Liver (tissue), 10 donors: ENCODE measurements at places on chromosomes 11 and 22. TPM values are rescaled to one million over a fixed set of nuclear protein-coding genes. Genes with fewer than 3 reads are reported as not detected.

GRCh38 chr11:119262668-119263351 is 54.1 kb downstream of the MCAM start:
- DNase-seq, result no peak

DNA sequence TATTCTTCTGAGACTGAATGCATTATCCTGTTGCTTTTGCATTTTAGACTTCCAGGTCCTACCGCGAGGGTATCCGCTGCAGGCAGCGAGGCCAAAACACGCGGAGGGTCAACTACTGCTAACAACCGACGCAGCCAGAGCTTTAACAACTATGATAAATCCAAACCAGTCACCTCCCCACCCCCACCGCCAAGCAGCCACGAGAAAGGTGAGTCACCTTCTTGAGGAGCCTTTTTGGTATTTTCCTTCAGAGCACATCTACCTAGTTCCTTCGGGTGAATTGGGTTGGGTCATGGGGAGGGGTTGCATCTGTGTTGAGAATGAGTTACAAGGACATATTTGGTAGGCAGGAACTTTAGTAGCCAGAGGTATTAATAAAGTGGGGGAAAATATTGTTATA is 179.8 kb downstream of the NAV2 start:
- no peak for DNase-seq

DNA sequence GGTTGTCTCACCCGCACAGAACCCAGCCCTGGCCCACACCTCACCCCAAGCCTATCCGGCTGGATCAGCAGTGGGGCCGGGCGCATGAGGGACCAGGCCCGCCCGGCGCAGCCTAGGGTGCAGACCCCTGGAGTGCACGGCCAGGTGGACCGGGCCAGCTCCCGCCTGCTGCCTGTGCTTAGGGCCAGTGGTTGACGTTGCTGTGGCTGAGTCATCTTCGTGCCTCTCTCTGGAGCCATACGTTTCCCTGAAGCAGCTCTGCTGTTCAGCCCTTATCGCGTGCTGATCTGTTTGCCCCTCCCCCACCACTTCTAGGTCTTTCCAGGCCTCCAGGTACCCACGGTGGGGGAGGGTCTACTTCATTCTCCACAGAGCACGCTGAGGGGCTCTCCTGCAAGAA is 39.5 kb downstream of the CDKN1C start:
- DNase-seq, result no peak

The OR8A1 gene
- total RNA-seq, result not detected

The CCDC87 gene
- 0.14 TPM for total RNA-seq

GRCh38 chr11:46015941-46016340 is 93.5 kb downstream of the LARGE2 start:
- no peak for DNase-seq

DNA sequence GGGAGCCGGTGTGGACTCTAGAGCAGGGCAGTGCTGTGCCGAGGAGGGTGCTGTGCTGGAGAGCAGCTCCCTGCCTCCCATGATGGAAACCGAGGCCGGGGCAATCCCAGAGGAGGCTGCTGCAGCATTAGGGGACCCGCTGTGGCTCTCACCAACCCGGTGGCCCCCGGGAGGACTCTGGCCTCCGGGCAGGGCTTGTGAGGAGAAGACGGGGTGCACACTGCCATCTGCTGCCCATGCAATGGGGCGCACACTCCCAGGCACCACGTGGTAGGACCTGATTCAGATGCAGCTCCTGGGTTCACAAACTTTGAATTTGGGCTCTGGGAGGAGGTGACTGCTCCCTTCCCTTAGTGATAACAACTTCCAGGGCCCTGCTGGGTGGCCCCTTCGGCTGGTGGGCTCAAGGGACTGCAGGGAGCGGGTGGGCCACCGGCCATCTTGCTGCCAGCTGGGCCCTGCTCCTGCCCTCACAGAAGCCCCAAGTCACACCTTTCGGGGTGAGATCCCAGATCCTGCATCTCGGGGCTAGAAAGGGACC is 93.8 kb upstream of the FGF3 start:
- no peak for DNase-seq

The BATF2 gene
- total RNA-seq, result 1.2 TPM

GRCh38 chr11:99585606-99586005 is 564.9 kb downstream of the CNTN5 start:
- DNase-seq, result no peak

The NPAS4 gene
- total RNA-seq, result not detected

DNA sequence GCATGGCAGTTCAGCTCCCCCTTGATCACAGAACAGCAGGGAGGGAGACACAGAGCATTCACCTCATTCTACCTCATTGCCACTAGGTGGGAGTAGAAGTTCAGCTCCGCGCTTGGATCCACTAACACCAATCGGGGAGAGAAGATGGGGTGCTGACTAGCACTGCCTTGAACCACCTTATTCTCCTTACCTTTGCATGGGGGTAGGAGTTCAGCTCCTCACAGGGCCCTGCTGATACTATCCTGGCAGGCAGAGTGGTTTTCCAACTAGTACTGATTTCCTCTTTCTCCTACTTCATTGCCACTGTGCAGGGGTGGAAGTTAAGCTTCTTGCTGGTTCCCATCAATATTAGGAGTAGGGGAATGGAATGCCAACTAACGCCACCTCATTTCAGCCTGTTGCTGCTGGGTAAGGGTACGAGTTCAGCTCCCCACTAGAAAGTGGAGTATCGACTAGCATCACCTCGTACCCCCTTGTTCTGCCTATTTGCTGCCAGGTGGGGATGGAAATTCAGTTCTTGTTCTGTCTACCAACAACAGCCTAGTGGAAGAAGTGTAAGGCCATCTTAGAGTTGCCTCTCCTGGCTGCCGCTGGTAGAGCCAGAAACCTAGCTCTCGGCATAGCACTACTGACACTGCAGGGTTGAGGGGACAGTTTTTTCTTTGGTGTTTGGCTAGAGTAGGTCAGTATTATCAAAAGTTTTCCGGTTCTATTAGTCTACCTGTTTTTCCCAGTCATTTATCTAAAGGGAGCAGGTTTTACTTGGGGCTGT is 550.9 kb upstream of the CCDC90B start:
- DNase-seq, result peak; percentile 36

- DNase-seq, result no peak
These were observed 51.9 kb upstream of the PICALM start for GRCh38 chr11:86120807-86121206.

- DNase-seq, result no peak
These were observed 113.4 kb downstream of the TRPC6 start for GRCh38 chr11:101470419-101470818.

The MIOX gene
- not detected for total RNA-seq

The FAM180B gene
- not detected for total RNA-seq

GRCh38 chr22:36184433-36185025 is 17.1 kb downstream of the APOL4 start:
- no peak for DNase-seq

DNA sequence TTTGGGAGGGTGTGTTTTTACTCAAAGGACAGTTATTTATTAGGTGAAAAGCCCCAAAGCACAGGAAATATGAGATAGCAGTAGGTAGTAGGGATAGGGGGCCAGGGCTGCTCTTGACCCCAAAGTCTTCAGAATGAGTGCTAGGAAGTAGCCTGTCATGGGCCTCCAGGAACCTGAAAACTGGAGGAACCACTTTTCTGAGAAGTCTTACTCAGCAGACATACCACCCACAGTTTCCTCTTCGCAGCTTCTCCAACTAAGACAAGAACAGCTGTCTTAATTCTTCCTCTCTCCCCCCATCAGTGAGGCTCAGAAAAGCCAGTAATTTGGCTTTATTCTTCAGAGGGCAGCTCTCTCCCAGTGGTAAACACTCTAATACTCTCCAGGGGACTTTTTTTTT is 84.0 kb upstream of the CTSC start:
- DNase-seq, result no peak

DNA sequence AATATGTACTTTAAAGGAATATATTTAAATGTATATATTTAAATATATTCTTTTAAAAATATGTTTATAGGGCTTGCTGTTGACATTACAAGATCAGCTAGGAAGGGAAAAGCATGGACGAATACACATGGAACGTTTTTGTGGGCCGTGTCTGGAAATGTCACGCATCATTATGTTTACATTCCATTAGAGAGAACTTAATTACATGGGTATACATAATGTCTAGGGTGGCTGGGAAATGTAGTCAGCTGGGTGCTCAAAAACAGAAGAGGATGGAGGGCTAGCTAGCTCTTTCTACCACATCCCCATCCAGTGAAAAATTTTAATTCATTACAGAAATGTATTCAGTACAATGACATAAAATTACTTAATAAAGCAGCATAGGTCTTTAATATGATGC is 371.2 kb downstream of the DYNC2H1 start:
- no peak for DNase-seq

DNA sequence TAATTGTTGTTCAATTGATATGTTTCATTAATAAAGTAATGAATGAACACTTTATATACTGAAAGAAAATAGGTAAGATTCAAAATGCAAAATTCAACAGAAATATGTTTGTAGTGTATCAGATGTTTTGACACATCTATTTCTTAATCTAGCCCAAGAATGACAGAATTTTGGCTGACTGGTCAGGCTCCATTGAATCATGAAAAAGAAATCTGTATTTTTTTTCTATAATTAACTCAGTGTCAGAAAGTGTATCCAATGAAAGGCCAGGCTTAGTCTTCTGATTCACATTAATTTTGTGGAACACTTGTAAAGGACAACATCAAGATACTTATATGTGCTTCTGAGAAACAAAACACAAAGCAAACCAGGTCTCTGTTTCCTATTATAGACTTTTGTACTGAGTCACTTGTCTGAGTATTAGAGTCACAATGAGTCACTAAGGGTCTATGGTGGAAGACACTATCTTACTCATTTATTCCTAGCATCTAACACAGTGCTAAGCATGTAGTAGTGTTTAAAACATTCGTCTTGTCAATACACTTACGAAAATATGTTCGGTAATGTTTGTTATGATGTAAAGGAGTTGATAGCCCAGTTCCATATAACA is 297.7 kb upstream of the CCDC90B start:
- no peak for DNase-seq

DNA sequence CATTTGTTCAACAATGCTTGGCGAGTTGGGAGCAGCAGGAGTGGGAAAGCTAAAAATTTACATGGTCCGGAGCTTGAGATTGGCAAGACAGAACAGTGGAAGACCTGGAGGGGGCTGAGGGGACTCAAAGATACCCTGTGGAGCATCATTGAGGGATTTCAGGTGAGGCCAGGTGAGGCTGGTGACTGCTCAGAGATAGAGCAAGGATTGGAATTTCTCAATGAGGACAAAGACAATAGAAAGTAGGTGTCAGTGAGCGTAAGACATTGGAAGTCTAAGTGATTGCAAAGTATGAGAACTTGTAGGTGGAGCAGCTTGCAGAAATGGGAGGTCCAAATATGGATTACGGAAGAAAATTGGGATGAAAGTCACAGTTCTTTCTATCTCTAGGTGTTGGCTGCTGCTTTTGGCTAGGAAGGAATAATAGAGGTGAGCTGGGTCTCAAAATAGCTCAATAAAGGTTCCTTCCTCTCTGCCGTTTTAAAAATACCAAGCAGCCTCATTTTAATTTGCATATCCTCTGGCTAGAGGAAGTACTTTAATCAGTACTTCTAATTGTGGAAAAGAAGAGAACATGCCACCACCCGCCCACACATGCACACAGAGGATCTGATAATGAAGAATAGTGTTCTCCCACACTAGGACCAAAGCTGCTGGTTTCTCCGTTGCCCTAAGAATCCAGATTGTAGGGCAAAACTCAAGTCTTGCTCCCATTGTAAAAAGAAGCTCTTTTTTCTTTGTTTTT is 41.8 kb upstream of the SORL1-AS1 start:
- no peak for DNase-seq

- no peak for DNase-seq
These were observed 5.1 kb upstream of the CDKN1C start for GRCh38 chr11:2890466-2891294.

GRCh38 chr11:11296434-11296833 is 56.6 kb downstream of the CSNK2A3 start:
- no peak for DNase-seq

DNA sequence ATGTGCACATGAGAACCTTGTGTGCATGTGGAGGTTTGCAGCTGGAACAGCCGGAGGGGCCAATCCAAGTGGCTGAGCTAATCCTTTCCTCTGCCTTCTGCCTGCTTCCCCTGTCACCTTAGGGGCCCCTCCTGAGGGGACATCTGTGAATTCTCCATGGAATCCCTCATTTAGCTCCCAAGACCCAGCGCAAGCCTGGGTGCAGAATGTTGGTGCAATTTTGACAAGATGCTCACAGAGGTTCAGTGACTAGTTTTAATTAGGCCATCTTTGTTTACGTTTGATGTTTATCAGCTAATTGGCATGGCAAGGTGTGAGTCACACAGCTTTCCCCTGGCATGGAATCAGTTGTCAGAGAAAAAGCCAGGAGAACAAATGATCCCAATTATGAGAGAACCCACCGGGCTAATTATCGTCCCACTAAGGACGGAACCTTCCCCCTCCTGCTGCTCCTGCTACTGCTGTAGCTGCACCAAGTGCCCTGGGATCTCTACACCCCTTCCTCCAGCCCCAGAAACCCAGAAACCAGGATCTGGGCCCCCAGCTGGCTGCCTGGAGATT is 63.6 kb upstream of the PAX6 start:
- DNase-seq, result no peak

DNA sequence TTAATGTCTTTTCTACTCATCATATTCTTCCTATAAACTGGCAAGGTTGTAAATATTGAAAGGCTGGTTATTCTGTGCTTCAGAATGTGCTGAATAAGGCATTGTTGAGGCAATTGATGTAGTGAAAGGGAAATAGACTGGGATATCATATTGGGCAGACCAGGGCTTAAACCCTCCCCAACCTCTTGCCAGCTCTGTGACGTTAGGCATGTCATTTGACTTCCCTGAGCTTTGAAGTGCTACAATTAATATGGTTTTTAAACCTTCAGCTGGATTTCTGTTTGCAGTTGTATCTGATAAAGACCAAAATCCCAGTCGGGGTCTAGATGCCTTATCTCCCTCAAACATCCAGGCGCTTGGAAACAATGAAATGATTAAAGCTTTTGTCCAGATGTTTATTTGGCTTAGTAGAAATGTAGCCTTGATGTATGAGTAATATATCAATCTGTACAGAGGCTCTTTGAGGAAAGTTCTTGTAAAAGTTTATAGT is 208.1 kb downstream of the DBX1 start:
- no peak for DNase-seq

The ME3 gene
- 2.7 TPM for total RNA-seq
